ENCODE measurements at places on chromosomes 2 and 18.

DNA sequence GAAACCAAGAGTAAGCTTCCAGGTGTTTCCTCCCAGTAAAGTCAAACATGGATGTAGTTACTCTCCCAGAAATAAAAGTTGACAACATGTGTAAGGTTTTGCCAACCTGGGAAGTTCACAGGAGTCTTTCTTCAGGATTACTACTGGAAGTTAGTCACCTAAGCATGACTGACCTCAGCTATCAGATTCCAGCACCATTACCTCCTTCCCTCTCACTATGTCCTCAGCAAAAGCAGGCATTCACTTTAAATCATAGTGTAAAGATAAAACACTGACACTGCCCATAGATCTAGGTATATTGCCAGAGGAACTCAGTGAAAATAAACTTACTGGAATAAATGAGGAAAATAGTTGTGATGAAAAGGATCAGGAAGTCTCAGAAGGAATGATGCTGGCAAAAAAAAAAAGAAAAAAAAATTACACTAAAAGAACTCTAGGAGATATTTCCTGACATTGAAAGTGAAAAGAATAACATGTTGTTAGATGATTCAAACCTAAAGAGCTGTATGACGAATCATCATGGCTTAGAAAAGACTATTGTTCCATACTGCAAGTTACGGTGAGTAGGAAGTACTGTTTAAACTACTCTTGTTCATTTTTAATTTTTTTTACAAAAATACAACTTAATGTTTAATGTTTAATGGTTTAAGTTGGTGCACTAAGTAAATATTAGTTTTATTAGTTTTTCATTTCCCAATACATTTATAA is 484.5 kb upstream of the ZNF804A start:
- no peak for DNase-seq

- DNase-seq: no peak
These were observed 152.5 kb upstream of the AQP4 start for GRCh38 chr18:27017901-27018500.

DNA sequence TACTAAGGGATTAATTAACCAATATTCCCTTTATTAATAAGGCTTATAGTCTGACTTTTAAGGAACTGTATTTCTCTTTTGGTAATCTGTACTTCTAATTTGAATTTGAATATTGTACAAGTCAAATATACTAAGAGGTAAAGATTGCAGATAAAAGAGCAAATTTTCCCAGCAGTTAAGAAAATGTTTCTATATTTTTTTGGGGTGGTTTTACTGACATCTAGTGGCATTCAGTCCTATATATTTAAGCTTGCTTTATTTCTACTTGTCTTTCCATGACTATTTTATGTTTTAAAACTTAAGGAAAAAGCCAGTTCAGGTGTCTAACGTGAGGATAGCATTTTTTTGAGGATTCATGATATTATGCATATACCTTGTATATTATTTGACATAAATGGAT is 41.6 kb downstream of the TDRD15 start:
- DNase-seq: no peak

GRCh38 chr2:213689585-213689984 is 405.3 kb downstream of the SPAG16 start:
- DNase-seq: no peak

- no peak for DNase-seq
These were observed 1.0 kb downstream of the ZDBF2 start for GRCh38 chr2:206275312-206276055.

DNA sequence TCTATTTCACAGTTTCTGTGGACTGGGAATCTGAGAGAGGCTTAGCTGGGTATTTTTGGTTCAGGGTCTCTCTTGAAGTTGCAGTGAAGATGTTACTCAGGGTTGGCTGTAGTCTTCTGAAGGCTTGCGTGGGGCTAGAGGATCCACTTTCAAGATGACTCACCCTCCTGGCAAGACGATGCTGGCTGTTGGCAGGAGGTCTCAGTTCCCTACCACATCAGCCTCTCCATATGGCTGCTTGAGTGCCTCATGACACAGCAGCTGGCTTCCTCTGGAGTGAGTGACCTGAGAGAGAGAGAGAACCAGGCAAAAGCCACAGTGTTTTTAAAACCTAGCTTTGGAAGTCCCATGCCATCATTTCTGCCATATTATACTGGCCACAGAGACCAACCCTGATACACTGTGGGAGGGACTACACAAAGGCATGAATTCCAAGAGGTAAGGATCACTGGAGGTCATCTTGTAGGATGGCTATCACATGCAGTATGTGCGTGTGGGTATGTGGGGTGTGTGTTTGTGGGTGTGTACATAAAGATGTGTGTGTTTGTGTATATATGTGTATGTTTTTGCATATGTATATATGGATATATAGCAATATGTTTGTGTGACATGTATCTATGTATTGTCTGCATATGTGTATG is 25.1 kb downstream of the DNPEP start:
- no peak for DNase-seq

- no peak for DNase-seq
These were observed 5.6 kb upstream of the GPR17 start for GRCh38 chr2:127640082-127641072.

DNA sequence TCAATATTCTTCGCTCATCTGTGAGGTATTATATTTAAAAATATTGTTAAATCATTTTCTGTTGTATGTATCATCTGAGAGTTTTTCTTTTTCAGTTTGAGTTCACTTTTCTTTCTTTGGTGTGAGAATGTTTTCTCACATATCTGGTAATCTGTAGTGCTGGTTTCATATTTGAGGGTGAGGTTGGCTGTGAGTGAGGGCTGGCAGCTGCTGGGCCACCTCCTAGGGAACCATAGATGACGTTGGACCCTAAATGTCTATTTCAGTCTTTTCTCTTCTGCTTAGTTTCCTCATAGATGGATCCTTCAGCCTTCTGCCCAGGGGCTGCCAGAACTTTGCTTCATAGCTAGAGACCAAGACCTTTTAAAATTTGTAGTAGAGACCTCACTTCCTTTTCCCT is 33.5 kb downstream of the MGAT5 start:
- DNase-seq: no peak

DNA sequence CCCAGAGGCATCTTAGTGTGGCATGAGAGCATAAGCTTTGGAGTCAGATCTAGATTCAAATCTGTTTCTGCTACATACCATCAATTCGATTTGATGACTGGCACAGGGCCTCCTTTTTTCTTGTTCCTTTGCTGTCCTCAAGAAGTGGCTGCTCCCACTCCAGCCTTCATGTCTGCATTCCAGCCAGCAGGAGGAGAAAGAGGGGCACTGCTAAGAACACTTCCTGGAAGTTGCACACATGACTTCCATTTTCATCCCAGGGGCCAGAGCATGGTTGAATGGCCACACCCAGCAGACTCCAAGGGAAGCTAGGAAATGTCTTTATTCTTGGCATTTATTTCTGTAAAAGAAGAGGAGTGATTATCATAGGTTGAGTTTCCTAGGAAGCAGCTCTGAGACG is 50.4 kb downstream of the EML6 start:
- no peak for DNase-seq

Measured in stimulated activated CD4-positive, alpha-beta T cell treated with anti-CD3 and anti-CD28 coated beads, Interleukin-2, amount 100 ng/mL, for 4 hours (primary cell).